ENCODE measurements at places on chromosomes 1 and 21.
A peak's percentile ranks its signal among the peaks of the same experiment; 100 is the strongest.

DNA sequence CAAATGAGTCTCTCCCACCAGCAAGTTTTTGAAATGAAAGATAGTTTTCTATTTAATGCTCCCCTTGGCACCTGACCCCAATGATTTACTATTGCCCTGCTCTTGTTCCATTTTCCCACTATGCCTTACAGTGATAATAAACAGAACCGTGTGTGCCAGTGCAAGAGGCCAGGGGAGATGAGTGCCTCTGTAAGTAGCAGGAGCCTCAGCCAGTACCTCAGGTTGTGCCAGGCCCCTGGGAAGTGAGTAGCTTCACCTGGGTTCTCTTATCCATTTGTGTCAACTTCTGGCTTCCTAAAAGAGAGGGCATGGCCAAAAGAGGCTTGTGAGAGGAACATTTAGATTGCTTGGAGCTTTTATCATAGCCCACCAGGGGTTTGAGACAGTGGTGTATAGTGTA is 3.4 kb upstream of the ROR1 start:
- DNase-seq = no peak

- DNase-seq = no peak
These were observed 39.6 kb downstream of the UCHL5 start for GRCh38 chr1:193019442-193020026.

DNA sequence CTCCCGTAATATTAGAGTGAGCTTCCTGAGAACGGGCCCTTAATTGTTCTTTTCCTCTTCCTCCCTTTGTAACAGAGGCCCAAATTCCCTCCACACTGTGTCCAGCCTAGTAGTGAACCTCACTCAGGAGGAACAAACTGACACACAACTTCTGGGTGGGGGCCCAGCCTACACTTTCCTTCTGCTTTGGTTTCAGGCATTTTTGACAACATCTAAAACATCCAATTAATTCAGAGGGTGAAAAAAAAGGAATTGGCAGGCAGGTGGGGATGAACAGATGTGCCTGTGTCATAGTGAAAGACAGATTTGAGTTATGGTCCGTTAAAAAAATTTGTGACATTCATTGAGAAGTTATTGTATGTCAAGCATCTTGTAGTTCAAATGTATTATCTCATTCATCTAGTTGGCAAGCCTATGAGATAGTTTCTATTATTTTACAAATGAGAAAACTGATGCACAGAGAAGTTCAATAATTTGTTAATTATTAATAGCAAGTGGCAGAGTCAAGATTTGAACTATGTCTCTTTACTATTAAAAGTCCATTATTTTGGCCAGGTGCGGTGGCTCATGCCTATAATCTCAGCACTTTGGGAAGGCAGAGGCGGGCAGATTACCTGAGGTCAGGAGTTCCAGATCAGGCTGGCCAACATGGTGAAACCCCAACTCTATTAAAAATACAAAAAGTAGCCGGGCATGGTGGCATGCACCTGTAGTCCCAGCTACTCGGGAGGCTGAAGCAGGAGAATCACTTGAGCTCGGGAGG is 41.6 kb upstream of the LRIG2 start:
- no peak for DNase-seq

GRCh38 chr1:93965888-93966287 is 56.7 kb upstream of the GCLM start:
- no peak for DNase-seq

- no peak for DNase-seq
These were observed 4.5 kb upstream of the HES4 start for GRCh38 chr1:1004420-1004779.

DNA sequence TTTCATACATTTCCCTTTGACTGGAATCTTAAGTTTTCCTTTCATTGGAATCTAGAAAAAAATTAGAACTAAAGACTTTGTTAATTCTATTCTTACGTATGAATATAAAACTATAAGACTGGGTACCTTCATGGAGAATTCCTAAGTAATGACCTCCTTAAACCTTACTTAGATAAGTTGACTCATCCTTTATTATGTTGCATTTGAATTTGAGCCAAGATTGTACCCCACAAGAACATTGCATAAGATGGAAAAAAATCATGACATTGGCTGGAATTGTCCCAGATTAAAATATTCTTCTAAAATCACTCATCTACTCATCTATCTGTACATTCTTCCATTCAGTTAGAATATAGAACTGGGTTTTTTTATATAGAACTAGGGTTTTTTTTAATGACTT is 137.4 kb downstream of the C1orf21 start:
- DNase-seq = no peak

DNA sequence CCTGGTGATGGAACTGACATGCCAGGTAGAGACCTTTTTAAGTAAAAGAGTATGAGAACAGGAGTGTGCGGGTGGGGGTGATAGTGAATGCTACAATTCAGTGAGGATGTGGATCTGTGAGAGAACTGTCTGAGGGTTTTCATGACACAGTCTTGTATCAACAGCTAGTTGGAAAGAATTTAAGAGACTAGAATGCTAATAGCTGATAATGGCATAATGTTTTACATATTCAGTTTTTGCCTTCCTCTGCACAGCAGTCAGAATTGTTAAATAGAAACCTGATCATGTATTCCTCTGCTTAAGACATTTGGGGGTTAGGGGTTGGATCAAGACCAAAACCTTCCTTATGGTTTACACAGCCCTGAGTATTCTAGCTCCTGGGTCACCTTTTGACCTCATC is 152.8 kb upstream of the ZRANB2 start:
- no peak for DNase-seq

GRCh38 chr1:194309697-194310096 is 1123.3 kb upstream of the B3GALT2 start:
- no peak for DNase-seq

DNA sequence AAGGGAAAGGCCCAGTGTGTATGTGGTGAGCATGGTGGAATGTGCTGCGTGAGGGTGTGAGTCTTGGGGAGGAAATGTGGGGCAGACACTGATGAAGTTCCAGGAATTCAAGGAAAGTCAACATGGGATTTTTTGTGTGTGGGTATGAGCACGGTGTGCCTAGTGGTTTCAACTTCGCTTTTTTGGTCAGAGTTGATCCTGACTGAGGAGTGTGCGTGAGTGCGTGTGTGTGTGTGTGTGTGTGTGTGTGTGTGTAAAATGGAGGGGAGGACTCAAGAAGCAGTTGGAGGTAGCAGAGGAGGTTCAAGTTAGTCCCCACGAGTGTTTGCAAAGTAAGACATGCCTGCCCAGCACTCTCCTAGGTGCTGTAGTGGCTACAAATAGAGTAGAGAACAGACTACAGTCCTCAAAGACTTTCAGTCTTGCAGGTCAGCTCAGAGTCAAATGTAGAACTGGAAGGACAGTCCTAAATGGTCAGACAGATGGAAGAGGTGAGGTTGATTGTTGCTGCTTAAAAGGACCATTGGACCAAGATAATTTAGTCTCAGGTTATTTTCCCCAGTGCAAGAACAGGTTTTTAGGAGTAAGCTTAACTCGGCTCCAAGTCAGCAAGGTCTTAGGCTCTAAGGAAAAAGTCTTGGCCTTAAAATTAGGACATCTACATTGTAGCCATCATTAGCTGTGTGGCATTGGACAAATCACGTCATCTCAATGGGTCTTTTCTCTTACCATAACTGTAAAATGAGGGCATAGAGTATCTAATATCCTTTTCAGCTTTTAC is 25.0 kb downstream of the SLAMF1 start:
- DNase-seq = no peak

DNA sequence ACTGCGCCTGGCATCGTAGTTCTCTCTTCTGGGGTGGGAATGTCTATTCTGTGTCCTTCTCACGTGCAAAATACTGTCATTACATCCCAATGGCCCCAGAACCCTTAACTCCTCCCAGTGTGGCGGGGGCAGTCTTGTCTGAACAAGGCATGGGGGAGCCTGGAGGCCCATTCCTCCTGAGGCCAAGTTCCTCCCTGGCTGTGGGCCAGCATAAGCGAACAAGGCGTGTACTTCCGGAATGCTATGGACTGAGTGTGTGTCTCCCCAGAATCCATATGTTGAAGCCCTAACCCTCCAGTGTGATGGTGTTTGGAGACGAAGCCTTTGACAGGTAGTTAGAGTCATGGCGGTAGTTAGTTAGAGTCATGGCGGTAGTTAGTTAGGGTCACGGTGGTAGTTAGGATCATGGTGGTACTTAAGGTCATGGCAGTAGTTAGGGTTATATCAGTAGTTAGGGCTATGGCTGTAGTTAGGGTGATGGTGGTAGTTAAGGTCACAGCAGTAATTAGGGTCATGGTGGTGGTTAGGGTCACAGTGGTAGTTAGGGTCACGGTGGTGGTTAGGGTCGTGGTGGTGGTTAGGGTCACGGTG is 71.0 kb downstream of the PRKCZ start:
- DNase-seq = no peak

DNA sequence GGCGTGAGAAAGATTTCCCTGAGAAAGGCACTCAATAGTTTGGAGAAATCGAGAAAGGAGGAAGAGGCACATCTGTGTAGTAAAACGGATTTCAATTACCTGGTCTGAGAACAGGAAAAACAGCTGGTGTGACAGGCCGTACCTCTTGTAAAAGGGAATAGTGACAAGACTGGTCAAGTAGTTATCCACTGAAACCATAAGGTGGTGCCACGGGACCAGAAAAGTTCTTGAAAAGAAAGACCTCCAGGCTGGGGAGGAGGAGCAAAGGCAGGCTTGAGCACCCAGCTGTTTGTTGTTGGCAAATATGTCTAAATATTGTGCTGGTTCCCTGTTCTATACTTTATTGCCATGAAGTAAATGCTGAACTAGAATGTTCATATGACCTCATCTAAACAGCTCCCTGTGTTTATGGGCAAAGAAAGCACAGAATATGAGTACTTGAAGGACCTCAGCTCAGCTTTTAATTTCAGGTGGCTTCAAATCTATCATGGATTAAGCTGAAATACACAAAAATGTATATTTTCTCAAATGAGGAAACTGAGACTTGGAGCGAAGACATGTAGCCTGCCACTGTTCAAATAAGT is 4.0 kb downstream of the HAO2 start:
- DNase-seq = no peak

DNA sequence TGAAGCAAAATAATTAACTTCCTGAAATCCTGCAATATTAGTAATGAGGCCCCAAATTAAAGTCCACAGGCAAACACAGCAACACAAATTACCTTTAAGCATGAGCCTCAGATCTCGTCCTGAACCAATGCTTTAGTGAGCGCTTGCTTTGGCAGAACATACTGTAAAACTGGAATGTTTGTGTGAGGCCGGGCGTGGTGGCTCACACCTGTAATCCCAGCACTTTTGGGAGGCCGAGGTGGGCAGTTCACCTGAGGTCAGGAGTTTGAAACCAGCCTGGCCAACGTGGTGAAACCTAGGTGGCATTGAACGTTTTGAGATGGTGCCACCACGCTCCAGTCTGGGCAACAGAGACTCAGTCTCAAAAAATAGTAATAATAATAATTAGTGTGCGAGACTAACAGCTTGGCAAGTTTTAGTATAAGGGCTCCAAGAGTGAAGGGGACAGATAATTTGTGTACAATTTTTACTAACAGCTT is 17.8 kb downstream of the SFPQ start:
- DNase-seq = no peak

GRCh38 chr1:1869469-1869868 is 21.4 kb downstream of the GNB1 start:
- no peak for DNase-seq

- DNase-seq = no peak
These were observed 85.9 kb downstream of the BCAR3 start for GRCh38 chr1:93595743-93596142.

GRCh38 chr1:213256438-213257087 is 205.5 kb downstream of the RPS6KC1 start:
- DNase-seq = no peak

- DNase-seq = no peak
These were observed 6.5 kb downstream of the NBL1 start for GRCh38 chr1:19650416-19651140.

GRCh38 chr1:156001662-156002171 is 19.0 kb downstream of the SSR2 start:
- no peak for DNase-seq

- DNase-seq = no peak
These were observed 1077.0 kb upstream of the NCAM2 start for GRCh38 chr21:19921211-19921610.

GRCh38 chr1:97767381-97767780 is 153.5 kb downstream of the DPYD start:
- DNase-seq = no peak

GRCh38 chr1:84272401-84272800 is 29.1 kb upstream of the SAMD13 start:
- no peak for DNase-seq

DNA sequence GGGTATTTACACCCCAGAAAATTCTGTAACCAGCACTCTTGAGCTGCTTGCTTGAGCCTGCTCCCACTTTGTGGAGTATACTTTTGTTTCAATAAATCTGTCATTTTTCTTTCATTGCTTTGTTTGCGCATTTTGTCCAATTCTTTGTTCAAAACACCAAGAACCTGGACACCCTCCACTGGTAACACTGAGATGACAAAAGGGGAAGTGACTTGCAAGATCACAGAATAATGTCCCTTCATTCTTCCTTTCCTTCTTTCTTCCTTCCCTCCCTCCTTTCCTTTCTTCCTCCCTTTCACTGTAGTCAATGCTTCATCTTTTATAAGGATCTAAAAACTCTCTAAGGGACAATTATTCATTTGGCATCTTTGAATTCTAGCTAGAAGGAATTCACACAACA is 134.5 kb upstream of the MAP1LC3C start:
- no peak for DNase-seq

GRCh38 chr1:189775343-189775742 is 702.3 kb downstream of the BRINP3 start:
- no peak for DNase-seq

- no peak for DNase-seq
These were observed 5.8 kb upstream of the EPHA8 start for GRCh38 chr1:22557341-22557950.

DNA sequence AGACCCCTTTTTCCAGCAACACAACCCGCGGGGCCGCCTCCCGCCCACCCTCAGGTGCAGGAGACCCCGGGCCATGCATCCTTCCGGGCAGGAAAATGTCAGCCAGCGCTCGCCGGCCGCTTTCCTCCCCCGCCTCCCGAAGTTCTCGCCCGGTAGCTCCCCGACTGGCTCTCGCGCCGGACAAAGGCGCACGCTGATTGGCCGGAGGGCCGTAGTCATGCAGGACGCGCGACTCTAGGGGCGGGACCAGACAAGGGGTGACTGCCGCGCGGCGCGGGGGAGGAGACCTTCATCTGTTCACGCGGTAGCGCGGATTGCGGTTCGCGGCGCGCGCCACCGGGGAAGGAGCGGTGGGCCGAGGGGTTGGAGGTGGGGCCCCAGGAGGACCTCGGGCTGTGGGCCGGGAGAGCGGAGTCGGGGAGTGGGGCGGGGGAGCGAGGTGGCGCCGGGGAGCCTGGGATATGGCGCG is at the start of gene FLVCR1:
Gene FLVCR1 (plus strand): TSS at position 284 of the 469 bp plus-strand sequence. CDS start 178 bp downstream, at position 462.
- DNase-seq = peak; percentile 74

DNA sequence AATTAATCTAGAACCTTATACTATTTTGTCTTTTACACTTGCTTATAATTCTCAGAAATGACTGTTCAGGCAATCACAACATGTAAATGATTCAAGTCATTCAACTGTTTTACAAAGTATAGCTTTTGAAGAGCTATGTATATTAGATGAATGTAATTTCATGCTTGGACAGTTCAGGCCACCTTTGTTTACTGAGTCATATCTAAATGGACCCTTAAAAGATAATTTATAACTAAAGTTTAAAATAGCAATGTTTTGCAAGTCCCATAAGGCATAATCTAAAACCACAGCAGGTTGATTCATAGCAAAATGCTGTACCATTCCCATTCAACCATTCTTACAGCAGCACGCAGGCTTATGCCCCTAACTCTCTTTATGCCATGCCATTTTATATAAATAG is 64.8 kb downstream of the PIK3R3 start:
- no peak for DNase-seq

GRCh38 chr1:34009340-34009985 is 145.6 kb downstream of the HMGB4 start:
- DNase-seq = no peak

GRCh38 chr1:100266741-100267140 is 725 bp downstream of the RTCA start:
- DNase-seq = no peak
